NCI-H69 (cell line): ENCODE measurements at places on chromosomes 1 and 21.

- DNase-seq, result no peak
These were observed 51.5 kb downstream of the SH3BGR start for GRCh38 chr21:39503123-39503762.

GRCh38 chr1:218496561-218496960 lies 151.4 kb downstream of the TGFB2 start:
- DNase-seq, result peak; percentile 34

- no peak for DNase-seq
These were observed 1094.0 kb upstream of the B3GALT2 start for GRCh38 chr1:194280463-194280862.

DNA sequence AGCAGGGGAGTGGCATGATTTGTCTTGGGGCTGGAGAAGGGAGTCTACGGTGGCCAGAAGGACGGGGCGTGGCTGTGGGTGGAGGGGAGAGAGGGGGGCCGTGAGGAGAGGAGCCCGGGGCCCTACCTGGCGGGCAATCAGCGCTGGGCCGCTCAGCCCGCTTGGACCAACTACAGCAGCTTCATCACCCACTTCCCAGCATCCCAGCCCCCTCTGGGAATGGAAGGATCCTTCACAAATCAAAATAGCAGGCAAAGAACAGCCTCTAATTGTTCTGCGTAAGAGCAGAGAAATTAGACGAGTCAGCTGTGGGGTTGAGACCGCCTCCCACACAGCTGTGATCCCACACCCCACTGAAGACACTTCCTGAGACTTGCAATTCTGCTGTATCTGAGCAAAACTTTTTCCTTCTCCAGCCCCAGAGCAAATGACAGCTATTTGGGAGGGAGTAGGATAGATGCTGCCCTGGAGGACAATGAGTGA lies 43.5 kb downstream of the OPRD1 start:
- DNase-seq, result peak; percentile 40

DNA sequence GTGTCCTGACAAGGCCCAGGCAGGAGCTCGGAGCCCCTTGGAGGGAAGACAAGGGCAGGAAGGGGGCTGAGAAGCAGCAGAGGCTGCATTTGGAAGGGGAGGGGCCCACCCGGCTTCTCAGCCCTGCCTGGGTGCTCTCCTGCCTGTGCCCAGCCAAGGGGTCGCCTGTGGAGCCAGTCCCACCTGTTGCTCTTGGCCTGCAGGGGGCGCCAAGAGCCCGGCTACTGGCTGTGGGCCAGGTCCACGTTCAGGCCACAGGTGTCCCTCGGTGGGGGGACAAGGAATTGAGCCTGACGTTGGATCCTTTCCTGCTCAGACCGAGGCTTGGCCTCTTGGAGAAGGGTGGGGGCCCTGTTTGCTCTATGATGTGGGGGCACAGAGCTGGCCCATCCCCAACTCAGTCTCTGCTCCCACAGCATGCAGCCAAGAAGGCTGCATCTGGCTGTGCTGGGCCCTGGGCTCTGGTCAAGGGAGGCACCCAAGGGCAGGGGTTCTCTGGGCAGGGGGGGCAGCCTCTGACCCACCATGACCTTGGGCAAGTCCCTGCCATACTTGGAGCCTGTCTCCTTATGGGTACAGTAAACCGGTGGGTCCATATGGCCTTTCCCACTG lies 10.9 kb downstream of the WNT4 start:
- peak; percentile 77 for DNase-seq

DNA sequence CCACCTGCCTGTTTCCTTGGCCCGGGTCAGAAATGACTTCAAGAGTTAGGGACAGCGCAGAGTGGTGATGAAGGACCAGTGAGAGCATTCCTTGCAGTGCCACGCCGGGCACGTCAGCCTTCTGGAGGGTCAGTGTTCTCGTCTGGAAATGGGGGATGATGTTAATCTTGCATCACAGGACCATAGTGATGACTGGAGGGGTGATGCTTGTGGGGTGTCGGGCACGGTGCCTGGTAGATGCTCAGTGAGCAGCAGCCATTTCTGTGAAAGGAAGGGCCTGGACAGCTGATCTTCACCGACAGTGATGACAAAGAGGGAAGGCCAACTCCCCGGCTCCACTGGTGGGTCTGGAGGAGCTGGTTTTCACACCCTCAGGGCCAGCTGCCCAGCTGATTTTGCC lies 56.2 kb downstream of the DDX20 start:
- no peak for DNase-seq
